ENCODE measurements at places on chromosomes 7 and 10. TPM values are rescaled to one million over a fixed set of nuclear protein-coding genes. Genes with fewer than 3 reads are reported as not detected.
A peak's percentile ranks its signal among the peaks of the same experiment; 100 is the strongest.

The SEMA4G gene
- 1.4 TPM for total RNA-seq

DNA sequence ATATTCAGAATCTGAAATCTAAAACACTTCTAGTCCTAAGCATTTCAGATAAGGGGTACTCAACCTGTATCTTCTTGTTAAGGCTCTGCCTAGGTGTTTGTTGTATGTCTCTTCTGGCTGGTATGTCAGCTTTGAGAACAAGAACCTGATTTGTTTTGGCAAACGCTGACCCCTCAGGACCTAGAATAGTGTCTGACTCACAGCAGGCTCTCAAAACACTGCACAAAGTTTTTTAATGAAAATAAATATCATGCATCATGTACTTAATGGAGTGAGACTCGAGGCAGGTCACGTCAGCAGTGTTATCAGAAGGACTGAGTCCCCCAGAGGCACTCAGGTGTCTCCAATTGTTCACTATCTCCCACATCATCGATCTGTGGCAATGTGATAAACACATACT is 99.1 kb downstream of the GLI3 start:
- no peaks in the 10 kb centered on the region for H3K4me1 ChIP-seq
- no peak overlapping the region for H3K27ac ChIP-seq
- DNase-seq = no peak
- no peaks in the 10 kb centered on the region for H3K36me3 ChIP-seq

- H3K4me1 ChIP-seq = no peaks in the 10 kb centered on the region
- H3K4me3 ChIP-seq = no peak overlapping the region
- no peaks in the 10 kb centered on the region for H3K36me3 ChIP-seq
- no peaks in the 10 kb centered on the region for H3K27me3 ChIP-seq
- no peak for DNase-seq
Measured at GRCh38 chr7:15839416-15840100, 153.1 kb upstream of the MEOX2 start.

DNA sequence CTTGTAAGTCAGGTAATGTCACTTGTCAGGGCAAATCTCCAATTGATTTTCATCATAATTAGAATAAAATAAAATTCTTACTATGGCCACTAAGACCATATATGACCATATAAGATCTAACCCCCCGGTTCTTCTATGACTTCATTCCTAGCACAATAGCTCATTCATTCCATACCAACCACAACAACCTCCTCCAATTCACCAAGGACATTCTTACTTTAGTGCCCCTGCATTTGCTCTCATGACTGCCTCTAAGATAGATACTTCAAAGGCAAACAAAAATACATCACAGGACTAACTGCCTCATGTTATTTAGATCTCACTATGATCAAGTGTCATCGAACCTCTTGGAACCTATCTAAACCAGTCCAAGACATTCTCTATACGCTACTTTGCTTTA is 90.8 kb downstream of the SNX13 start:
- no peak overlapping the region for H3K4me3 ChIP-seq
- peaks cover 10% of the 10 kb centered on the region for H3K4me1 ChIP-seq
- no peaks in the 10 kb centered on the region for H3K27me3 ChIP-seq
- peaks cover 32% of the 10 kb centered on the region for H3K36me3 ChIP-seq
- no peak overlapping the region for H3K27ac ChIP-seq
- no peak for DNase-seq

DNA sequence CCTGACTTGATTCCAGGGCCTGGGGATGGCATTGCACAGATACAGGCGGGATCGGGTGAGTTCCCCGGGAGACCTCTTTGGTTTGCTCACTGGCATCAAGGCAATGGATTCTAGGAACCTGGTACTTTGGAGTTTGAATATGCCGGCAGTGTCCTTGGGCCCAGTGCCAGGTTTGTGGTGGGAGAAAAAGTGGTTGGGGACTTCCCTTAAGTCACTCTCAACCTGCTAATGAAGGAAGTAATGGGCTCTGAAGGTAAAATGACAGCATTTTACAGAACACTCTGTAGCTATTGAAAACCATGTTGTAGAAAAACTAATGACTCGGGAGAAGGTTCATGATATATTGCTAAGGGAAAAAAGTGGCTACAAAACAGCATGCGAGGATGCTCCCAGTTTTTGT is 129.9 kb downstream of the CFAP58 start:
- H3K4me1 ChIP-seq = no peaks in the 10 kb centered on the region
- H3K27me3 ChIP-seq = peaks cover 6% of the 10 kb centered on the region
- DNase-seq = no peak
- no peak overlapping the region for H3K4me3 ChIP-seq
- H3K27ac ChIP-seq = no peak overlapping the region
- H3K36me3 ChIP-seq = no peaks in the 10 kb centered on the region

GRCh38 chr7:157402911-157403534 is 66.2 kb downstream of the DNAJB6 start:
- peaks cover 20% of the 10 kb centered on the region for H3K36me3 ChIP-seq
- H3K4me1 ChIP-seq = peaks cover 20% of the 10 kb centered on the region
- no peak overlapping the region for H3K4me3 ChIP-seq
- H3K27ac ChIP-seq = no peak overlapping the region

DNA sequence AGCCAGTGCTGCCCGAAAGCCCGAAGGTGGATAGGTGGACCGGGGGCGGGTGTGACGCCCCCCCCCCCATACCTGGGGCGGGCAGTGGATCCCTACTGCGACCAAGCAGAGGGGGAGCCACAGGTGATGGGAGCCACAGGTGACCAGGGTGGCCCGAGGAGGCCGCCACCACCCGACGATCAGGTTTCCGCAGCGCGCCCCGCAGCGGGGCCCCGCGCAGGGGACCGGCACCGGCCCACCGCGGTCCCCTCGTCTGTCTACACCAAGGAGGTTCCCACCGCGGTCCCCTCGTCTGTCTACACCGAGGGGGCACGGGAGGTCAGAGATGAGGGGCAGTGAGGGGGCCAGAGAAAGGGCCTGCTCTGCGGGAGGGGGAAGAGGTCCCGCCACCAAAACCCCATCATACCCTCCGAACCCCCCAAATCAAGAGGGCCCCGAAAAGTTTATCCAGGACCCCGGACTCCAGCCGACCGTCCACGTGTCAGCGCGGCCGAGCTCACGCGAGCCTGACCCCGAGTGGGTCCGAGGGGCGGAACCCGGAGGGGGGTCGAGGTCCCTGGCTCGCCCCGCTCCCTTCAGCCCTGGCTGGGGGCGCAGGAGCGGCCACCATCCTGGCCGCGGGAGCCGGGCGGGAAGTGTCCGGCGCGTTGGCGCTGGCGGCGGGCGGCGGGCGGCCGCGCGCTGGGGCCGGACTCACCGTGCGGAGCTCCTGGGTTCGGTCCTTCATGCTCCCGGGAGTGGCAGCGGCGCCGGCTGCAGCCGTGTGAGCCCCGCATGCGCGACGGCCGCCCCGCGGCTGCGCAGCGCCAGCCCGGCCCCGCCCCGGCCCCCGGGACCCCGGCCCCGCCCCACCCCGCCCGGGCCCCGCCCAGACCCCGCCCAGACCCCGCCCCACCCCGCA is at the start of gene STX1A:
STX1A (minus strand) TSS at position 765 of the 901 bp plus-strand sequence; CDS start at position 727, 38 bp downstream.
- peaks cover 4% of the 10 kb centered on the region for H3K36me3 ChIP-seq
- peak within 1 kb of the TSS; percentile 91 for H3K27ac ChIP-seq
- peaks cover 19% of the 10 kb centered on the region for H3K27me3 ChIP-seq
- DNase-seq = peak; percentile 93

- no peaks in the 10 kb centered on the region for H3K36me3 ChIP-seq
- DNase-seq = no peak
- H3K4me1 ChIP-seq = no peaks in the 10 kb centered on the region
- peaks cover 15% of the 10 kb centered on the region for H3K27me3 ChIP-seq
- no peak overlapping the region for H3K27ac ChIP-seq
- no peak overlapping the region for H3K4me3 ChIP-seq
Measured at GRCh38 chr7:134365341-134366054, 48.8 kb upstream of the SLC35B4 start.

The INSYN2A gene
- not detected for total RNA-seq

DNA sequence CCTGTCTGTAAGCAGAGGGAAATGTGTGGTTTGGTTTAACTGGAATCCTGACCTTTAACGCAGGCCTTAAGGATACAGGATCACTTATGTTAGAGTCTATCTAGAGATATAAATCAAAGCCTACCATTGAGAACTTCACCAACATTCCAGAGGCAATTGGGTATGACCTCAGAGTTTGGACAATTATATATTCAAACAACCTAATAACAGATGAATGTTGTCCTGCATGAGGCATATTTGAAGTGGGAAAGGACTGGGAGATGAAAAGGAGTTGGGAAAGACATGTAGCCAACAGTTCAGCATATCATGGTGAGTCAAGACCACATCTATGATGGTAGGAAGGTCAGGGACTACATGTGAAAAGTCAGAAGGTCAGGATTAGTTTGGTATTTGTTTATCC is 274.2 kb downstream of the DOCK4 start:
- no peaks in the 10 kb centered on the region for H3K36me3 ChIP-seq
- H3K27me3 ChIP-seq = no peaks in the 10 kb centered on the region
- no peak for DNase-seq
- H3K4me1 ChIP-seq = no peaks in the 10 kb centered on the region
- no peak overlapping the region for H3K4me3 ChIP-seq

The CALML3 gene
- total RNA-seq = not detected

GRCh38 chr7:82594665-82595064 is 151.1 kb upstream of the CACNA2D1 start:
- no peak for DNase-seq
- no peaks in the 10 kb centered on the region for H3K36me3 ChIP-seq
- H3K27ac ChIP-seq = no peak overlapping the region

The FAS gene
- 29.9 TPM for total RNA-seq

The NEUROD6 gene
- total RNA-seq = not detected

DNA sequence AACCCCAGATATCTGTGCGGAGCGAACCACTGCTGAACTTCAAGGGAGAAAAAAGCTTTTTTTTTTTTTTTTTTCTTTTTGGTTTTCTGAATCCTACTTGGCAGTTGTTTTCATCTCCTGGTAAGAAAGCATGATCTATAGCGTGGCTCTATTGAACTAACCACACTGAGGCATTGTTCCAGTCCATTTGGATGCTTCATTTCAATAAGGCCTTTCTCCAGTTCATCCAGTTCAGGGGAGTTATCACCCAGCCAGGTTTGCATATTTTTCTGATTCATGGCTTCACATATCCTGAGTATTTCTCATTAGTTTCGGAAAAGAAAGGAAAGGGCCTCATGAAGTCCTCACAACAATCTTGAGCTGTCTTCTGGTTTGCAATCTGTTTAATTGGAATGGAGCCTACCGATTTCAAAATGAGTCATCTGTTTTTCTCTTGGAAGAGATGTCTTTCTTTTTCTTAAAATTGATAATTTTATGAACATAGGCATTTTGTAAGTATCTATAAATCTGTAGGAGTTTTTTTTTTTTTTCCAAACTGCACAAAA is 93.1 kb upstream of the STEAP4 start:
- no peak overlapping the region for H3K4me3 ChIP-seq
- H3K4me1 ChIP-seq = peaks cover 8% of the 10 kb centered on the region
- no peak for DNase-seq
- no peaks in the 10 kb centered on the region for H3K27me3 ChIP-seq
- no peak overlapping the region for H3K27ac ChIP-seq

The CCNJ gene
- 9.4 TPM for total RNA-seq

The SFRP5 gene
- total RNA-seq = not detected

DNA sequence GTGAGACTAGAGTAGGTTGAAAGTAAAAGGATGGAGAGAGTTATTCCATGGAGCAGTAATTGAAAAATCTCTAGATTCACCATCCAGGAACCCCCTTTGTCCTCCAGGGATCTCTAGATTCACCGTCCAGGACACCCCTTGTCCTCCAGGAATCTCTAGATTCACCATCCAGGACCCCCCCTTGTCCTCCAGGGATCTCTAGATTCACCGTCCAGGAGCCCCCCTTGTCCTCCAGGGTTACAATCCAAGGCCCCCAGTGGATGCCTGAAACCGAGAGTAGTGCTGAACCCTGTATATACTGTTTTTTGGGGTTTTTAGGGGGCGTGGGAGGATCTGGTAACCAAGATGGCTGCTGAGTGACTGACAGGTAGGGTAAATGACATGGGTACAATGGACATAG is 38.3 kb upstream of the PPP2R2D start:
- no peak overlapping the region for H3K4me3 ChIP-seq
- DNase-seq = no peak
- H3K27me3 ChIP-seq = peaks cover 4% of the 10 kb centered on the region
- H3K4me1 ChIP-seq = no peaks in the 10 kb centered on the region
- no peaks in the 10 kb centered on the region for H3K36me3 ChIP-seq
- no peak overlapping the region for H3K27ac ChIP-seq

GRCh38 chr10:46327685-46328084 is 40.9 kb downstream of the ANTXRL start:
- DNase-seq = peak; percentile 48
- no peaks in the 10 kb centered on the region for H3K36me3 ChIP-seq
- peaks cover 2% of the 10 kb centered on the region for H3K4me1 ChIP-seq
- peaks cover 21% of the 10 kb centered on the region for H3K27me3 ChIP-seq

The MYO3A gene
- not detected for total RNA-seq

DNA sequence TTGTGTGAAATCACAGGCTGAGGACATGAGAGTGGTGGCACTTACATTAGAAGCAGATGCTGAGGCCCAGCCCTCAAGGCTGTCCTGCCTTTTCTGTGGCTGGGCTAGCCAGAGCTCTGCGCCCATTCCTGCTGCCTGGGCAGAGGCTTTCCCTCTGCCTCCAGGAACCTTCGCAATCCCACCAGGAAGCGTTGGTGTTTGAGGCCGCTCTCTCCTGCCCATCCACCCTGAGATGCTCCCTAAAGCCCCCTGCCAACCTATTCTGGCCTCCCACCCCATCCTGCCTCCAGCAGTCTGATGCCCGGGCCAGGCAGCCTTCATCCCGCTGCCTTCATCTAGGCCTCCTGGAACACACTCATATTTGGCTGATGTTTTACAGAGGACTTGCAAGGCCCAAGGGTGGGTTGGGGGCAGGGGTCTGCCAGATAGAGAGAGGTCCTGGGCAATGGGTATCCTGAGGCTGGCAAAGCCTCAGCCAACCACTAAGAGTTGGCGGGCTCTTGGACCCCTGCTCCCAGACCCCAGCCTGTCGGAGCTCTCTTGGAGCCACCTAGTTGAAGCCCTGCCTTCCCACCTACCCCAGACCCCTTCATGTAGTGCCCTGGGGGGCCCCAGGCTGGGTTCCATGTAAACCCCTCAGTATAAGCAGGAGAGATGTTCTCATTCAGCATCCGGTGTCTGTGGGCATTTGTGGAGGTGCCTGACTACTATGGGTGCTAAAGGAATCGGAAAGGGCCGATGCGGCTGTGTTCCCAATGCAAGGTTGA is 32.7 kb downstream of the LDB3 start:
- H3K27me3 ChIP-seq = peaks cover 2% of the 10 kb centered on the region
- H3K36me3 ChIP-seq = no peaks in the 10 kb centered on the region
- DNase-seq = no peak

GRCh38 chr7:43648473-43649406 is 65.8 kb downstream of the STK17A start:
- H3K27ac ChIP-seq = peak overlapping the region; percentile 99
- H3K27me3 ChIP-seq = no peaks in the 10 kb centered on the region
- H3K4me1 ChIP-seq = peaks cover 82% of the 10 kb centered on the region
- DNase-seq = peak; percentile 93

All from activated CD4-positive, alpha-beta T cell treated with anti-CD3 and anti-CD28 coated beads, Interleukin-2, amount 10 ng/mL, durations not matched to agents 24 days and 14 days (primary cell).